ENCODE measurements at places on chromosomes 1 and 21. TPM values are rescaled to one million over a fixed set of nuclear protein-coding genes. Genes with fewer than 3 reads are reported as not detected.

DNA sequence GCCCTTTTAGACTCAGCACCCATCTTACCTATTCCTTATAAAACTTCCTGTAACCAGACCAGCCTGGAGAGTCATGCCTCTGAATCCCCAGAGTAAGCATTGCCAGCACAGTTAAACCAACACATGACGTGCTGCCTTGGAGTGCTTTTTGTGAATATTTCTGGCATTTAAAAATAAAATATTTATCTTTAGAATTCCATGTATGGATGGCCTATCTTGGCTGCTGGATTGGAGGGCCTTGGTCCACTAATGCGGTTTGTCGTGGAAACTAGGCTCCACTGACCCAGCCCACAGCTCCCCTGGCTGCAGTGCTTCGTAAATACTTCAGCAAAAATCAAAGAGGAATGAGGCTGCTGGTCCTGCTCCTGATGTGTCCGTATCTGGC, 17.5 kb downstream of the MTARC1 start:
- no peak for DNase-seq

GRCh38 chr1:23286401-23286800, 57.7 kb downstream of the HNRNPR start:
- DNase-seq = no peak

Gene HSD3B1
- not detected for polyA plus RNA-seq

Gene PPP1R8
- 31.2 TPM for polyA plus RNA-seq

DNA sequence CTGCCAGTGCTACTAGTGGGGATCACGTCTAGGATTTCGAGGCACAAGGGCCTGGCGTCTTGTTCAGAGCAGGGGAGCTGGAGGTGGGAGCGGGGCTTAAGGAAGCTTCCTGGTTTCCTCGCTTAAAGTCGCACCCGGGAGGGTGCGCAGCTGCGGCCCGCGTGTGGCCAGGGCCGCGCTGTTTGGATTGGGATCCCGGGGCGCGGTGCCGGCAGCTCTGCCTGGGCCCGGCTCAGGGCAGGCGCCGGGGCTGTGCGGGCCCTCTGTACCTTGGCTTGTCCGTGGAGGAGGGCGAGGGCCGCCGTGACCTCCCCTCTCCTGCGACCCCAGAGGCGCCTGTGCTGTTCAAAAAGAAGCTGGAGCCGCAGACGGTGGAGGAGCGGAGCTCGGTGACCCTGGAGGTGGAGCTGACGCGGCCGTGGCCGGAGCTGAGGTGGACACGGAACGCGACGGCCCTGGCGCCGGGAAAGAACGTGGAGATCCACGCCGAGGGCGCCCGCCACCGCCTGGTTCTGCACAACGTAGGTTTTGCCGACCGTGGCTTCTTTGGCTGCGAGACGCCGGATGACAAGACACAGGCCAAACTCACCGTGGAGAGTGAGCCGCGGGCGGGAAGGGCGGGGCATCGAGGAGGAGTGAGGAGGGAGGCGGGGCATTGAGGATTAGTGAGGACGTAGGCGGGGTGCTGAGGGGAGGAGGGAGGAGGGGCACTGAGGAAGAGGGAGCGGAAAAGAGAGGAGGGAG, 67.8 kb downstream of the OBSCN start:
- peak; percentile 96 for DNase-seq

DNA sequence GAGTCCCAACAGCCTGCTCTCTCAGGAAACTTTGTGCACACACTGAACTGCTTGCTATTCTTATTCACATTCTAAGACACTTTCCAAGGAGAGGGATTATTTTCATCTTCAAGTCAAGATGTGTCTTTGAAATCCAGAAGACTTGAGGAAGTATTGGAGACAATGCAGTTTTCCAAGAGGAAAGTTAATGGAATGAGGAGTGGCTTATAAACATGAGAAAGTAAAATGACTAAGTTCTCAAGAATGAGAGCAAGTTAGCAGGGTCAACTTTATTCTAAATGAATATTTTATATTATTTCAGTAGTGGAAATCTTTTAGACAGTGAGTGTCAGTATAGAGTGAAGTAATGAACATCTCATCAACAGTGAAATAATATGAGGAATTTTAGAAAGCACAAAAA, 1239.3 kb downstream of the MRPL39 start:
- DNase-seq = no peak

Gene KCNT2
- polyA plus RNA-seq = 0.92 TPM

Gene MATN1
- not detected for polyA plus RNA-seq

GRCh38 chr1:228897901-228898300, 162.6 kb downstream of the RHOU start:
- DNase-seq = no peak

DNA sequence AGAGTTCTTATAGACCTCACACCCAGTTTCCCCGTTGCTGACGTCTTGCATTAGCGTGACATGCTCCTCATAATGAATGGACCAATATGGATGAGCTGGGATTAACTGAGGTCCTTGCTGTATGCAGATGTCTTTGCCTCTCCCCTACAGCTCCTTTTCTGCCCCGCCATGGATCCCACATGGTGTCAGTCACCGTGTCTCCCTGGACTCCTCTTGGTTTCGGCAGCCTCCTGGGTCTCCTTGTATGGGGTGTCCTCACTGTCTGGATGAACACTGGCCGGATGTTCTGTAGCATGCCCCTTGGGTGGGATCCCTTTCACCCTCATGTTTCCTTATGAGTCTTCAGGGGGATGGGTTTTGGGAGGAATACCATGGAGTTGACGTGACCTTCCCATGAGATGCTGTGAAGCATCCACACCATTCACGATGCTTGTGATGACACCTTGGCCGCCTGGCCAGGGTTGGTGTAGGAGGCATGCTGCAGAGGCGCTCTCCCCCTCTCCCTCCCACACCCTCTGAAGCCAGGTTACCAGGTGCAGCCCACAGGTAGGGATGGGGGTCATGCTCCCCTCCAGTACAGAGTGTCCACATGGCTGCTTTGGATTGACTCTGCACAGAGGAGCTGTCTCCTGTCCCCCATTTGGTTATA, 4.4 kb downstream of the GJC2 start:
- peak; percentile 50 for DNase-seq

Gene CELA2A
- polyA plus RNA-seq = not detected

- DNase-seq = no peak
Observed at GRCh38 chr1:169873582-169874199, 20.0 kb downstream of the SCYL3 start.

DNA sequence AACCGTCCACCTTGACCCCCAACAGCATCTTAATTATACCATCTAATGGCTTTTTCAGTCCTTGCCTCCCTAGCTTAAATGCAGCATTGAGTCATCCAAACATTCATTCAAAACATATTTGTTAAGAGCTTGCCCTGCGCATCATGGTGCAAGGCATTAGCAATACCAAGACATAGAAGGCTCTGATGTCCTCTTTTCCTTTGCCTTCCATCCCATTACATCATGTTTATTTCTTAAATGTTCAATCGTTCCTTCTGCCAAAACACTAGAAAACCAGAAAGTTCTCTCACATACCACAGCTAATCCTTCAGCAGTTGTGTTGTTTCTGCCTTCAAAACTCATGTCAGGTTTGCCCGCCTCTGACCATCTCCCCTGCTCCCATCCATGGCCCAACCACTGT, 29.8 kb upstream of the VTCN1 start:
- no peak for DNase-seq

DNA sequence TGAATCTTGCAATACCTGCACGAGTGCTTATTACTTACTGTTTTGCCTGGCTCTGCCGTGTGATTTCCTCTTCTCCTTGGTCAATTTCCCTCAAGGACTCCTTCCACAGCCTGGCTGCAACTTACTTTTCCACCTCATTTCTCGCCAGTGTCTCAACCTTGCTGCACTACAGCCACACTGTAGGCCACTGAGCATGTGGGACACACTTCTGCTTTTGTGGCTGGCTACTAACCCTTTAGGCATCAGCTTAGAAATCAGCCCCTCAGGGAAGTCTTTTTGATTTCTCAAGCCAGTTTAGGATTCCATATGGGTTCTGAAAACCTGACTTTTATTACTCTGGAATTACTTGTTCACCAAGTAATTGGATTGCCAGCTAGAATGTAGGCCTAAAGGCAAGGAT, 5.2 kb upstream of the DMRTB1 start:
- DNase-seq = no peak

DNA sequence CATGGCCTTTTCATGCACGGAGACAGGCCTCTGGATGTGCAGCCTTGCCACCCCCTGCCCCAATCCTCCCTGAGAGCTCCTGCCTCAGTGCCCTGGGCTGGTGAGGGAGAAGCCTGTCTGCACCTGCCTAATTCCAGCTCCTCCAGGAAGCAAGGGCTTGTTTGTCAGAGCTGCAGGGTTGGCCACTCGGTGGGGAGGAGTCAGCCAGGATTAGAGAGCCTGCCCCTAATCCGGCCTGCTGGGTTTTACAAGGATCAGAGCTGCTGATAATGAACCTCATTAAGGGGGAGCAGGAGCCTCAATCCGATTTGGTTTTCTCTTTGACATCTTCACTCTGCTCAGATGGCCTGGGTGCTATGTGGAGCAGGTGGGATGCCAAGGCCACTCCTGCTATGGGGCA, 31.9 kb upstream of the LHX4 start:
- DNase-seq = no peak

Gene SERPINC1
- polyA plus RNA-seq = not detected

- no peak for DNase-seq
Observed at GRCh38 chr1:184788970-184789369, 34.3 kb upstream of the EDEM3 start.

- no peak for DNase-seq
Observed at GRCh38 chr1:206971029-206971655, 882 bp upstream of the FCAMR start.

DNA sequence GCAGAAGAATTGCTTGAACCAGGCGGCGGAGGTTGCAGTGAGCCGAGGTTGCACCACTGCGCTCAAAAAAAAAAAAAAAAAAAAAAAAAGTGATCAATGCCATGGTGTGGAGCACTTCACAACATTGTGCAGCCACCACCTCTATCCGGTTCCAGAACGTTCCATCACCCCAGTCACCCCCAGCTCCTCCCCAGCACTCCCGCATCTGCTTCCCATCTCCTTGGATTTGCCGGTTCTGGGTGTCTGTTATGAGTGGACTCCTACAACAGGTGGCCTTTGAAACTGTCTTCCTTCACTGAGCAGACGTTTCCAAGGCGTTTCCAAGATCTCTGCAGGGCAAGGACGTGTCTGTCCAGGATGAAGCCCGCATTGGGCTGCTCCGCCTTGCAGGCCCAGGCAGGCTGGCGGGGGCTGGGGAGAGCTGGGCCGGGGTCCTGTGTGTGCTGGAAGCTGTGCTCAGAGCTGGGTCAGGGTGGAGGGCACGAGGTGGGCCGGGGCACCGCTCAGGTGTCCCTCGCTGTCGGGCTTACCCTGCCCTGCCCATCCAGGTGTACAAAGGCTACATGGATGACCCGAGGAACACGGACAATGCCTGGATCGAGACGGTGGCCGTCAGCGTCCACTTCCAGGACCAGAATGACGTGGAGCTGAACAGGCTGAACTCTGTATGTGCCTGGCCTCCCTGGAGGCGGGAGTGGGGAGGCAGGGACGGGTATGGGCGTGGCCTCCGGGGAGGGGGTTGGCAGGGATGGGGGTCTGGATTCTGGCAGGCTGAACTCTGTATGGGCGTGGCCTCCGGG, 14.9 kb upstream of the LRRC3 start:
- DNase-seq = peak; percentile 59

Gene CFAP141
- not detected for polyA plus RNA-seq

Gene PRELP
- 0.92 TPM for polyA plus RNA-seq

- peak; percentile 86 for DNase-seq
Observed at GRCh38 chr1:55640708-55641473, 425.7 kb upstream of the USP24 start.

DNA sequence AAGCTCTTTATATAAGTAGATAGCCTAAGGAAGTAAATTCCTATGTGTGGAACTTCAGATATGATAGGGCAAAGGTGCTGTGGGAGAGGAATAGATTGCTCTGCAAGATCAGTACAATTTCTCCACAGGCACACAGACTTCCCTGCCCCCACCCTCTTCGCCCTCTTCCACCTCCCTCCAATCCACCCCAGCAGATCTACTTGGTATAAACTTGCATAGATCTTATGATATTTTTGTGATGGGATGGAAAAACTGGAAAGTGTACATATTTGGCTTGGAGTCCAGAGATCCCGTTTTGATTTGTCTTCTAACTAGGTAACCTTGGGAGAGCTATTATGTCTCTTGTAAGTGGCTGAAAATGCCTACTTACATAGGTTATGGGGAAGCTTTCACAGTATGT, 586.3 kb upstream of the USP24 start:
- no peak for DNase-seq

Gene TMEM82
- polyA plus RNA-seq = 4.8 TPM

Gene GPR161
- 0.92 TPM for polyA plus RNA-seq

Gene CRNN
- polyA plus RNA-seq = not detected

DNA sequence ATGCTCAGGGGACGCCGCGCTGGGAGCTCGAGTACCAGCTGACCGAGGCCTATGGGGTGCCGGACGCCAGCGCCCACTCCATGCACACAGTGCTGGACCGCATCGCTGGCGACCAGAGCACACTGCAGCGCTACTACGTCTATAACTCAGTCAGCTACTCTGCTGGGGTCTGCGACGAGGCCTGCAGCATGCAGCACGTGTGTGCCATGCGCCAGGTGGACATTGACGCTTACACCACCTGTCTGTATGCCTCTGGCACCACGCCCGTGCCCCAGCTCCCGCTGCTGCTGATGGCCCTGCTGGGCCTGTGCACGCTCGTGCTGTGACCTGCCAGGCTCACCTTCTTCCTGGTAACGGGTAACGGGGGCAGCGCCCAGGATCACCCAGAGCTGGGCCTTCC, 1.3 kb upstream of the XKR8 start:
- DNase-seq = no peak

DNA sequence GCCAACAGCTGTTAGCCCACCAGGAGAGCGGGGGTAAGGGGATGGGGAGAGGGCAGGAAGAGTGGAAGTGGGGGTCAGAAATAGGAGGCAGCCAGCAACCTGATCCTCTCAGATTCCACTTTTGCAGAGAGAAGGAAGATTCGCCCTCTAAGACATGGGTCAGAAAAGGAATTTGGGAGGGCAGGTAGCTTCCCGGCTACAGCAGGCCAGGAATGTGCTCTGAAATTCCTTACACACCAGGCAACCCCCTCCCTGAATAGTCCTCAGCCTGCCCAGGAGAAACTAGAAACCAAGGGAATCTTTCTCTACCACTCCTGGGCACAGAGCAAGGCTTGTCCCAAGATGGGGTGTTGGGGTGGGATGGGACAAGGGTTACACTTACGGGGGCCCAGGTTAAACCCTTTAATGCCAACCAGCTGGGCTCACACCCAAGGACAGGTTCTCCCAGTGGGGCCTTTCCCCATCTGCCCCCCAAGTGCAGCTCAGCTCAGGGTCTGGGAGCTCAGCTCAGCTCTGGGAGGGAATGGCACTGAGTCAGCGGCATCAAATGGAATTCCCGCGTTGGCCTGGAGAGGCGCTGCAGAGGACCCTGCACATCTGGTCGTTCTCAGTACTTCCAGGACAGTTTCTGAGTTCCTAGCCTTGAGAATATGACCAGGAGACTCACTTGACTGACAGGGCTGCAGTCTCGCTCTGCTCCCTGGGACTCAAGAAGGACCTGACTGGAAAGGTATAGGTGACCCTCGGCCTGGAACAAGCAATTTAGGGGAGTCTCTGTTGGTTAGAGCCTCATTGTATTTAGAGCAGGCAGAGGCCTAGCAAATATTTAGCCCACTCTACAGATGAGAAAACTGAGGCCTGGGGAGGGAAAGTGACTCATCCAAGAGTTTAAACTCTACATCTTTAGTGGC, 761 bp downstream of the TNNT2 start:
- no peak for DNase-seq

Gene TNNT2
- polyA plus RNA-seq = 34.9 TPM

Gene ZNHIT6
- 10.7 TPM for polyA plus RNA-seq
